ENCODE measurements at places on chromosomes 13 and 19.

- no peak for DNase-seq
These were observed 27.8 kb upstream of the MIER2 start for GRCh38 chr19:372306-372890.

DNA sequence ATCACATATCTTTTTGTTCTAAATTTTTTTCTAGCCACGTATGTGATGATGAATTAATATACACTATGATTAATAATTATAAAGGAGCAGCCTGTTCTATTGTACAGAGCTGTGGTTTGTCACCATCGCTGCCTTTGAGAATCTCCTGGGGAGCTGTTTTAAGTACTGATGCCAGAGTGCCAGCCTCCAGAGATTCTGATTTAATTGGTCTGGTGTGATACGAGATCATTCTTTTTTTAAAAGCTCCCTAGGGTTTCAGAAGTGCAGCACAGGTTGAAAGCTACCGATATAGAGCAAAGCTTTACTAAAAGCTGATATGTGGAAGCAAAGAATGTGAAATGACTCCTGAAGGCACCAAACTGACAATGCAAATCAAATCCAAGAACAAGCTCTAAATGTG, 314.7 kb downstream of the ITGBL1 start:
- DNase-seq, result no peak

- DNase-seq, result no peak
These were observed 696 bp upstream of the ERFL start for GRCh38 chr19:41928754-41929535.

- no peak for DNase-seq
These were observed 47.9 kb upstream of the OLFM4 start for GRCh38 chr13:52980695-52981094.

GRCh38 chr13:26061947-26062346, 10.1 kb upstream of the SHISA2 start:
- no peak for DNase-seq

GRCh38 chr13:100175078-100175802, 86.3 kb downstream of the PCCA start:
- DNase-seq, result no peak

DNA sequence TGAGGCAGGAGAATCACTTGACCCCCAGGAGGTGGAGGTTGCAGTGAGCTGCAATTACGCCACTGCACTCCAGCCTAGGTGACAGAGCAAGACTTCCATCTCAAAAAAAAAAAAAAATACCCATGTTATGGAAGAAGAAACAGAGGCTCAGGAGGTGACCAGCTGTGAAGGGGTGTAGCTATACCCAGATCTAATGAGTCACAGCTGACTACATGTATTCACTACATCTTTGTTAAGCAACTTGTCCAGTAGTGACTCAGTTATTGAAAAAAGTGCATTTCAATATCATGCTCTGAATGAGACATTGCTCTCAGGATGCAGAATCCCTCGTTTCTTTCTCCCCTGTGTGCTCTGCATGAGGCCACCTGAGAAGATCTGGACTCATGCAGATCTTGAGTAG, 16.1 kb upstream of the SPART start:
- no peak for DNase-seq

DNA sequence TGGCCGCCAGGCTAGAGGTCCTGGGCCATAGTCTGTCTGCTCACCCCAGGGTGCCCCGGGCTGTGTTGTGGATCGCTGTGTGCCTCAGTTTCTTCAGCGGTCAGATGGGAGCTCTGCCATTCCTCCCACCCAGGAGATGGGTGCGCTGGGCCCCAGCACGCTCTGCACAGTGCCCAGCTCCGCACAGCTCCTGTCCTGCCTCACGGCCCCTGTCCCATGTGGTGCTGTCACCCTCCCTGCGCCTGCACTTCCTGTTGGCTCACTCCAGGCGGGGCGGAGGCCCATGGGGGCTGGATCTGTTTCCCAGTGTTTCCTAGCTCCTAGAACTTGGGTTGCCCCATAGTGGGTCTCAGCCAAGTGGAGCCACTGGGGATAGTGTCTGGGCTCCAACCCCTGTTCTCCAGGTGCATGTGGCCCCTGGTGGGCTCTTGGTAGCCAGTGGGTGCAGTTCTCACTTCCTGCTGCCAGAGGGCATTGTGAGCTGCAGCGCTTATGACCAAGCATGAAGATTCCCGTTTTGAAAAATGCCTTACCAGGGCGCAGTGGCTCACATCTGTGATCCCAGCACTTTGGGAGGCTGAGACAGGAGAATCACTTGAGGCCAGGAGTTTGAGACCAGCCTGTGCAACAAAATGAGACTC, 69.8 kb downstream of the KDM4B start:
- DNase-seq, result no peak

DNA sequence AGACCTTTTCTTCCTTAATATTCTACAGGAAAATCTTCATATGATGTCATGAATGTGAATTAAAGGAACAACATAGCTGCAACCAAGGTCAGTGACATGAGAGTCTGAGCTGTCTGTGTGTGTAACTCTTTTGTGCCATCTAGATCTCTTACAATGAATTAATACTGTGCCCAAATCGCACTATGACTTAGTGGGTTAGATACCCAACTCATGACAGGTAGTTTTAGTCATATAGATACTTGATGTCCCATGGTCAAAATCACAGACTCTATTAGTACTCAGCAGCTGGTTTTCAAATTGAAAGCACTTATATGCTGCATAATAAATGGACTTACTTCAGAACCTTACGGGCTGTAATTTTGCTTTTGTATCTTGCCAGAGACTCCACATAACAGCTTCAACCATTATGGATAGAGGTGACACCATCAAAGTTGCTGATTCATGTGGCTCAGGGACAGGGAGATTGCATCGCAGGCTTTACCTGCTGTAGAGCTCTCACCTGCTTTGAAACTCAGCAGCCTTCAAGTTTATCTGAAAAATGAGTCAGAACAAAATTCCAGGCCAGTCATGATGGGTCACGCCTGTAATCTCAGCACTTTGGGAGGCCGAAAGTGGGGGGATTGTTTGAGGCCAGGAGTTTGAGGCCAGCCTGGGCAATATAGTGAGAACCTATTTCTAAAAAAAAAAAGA, 12.3 kb upstream of the ZNF283 start:
- no peak for DNase-seq

DNA sequence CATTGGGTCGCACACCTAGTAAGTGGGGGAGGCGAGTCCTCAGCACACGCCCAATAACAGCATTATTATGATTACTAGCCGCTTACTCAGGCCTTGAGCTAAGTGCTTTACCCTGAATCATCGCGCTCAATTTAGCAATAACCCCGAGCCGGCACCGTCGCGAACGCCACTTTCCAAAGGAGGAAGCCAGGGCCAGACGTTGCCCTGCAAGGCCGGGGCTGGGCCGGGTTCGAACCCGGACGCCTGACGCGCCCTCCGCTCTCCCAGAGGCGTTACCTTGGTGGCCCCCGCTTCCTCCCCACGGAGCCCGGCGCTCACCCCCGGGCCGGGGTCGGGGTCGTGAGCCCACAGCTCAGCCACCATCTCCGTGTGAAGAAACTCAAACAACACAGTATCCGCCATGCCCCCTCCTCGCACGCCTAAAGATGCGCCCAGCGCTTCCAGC, at the start of gene TRAPPC6A:
Gene TRAPPC6A (minus strand): TSS at position 421 of the 445 bp plus-strand sequence. CDS start 19 bp downstream, at position 402.
- DNase-seq, result no peak

- no peak for DNase-seq
These were observed 6.6 kb upstream of the BCL3 start for GRCh38 chr19:44741841-44742329.
